ENCODE measurements at places on chromosomes 13 and 19.

- DNase-seq = peak; percentile 2
Measured at GRCh38 chr13:105083992-105084391, 1451.5 kb downstream of the EFNB2 start.

DNA sequence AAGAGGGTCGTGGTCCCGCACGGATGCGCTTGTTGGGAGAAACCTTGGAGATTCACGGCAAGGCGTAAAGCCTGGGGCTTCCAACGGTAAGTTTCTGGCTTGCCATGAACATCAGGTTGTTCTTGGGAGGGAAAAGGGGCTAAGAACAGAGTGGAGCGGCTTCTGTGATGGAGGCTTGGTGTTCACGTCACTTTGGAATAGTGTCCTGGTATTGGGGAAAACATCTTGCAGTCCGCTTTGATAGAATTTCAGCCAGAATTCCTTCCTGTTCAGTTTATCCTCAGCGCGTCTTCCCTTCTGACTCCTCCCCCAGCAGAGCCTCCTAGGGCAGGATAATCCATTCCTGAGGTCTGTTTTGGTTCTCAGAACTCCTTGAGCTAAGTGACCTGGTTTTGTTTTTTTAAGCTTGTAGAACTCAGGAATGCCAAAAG is 2.0 kb downstream of the KCTD15 start:
- no peak for DNase-seq

- no peak for DNase-seq
Measured at GRCh38 chr13:106562301-106562700, 5.6 kb downstream of the ARGLU1 start.

DNA sequence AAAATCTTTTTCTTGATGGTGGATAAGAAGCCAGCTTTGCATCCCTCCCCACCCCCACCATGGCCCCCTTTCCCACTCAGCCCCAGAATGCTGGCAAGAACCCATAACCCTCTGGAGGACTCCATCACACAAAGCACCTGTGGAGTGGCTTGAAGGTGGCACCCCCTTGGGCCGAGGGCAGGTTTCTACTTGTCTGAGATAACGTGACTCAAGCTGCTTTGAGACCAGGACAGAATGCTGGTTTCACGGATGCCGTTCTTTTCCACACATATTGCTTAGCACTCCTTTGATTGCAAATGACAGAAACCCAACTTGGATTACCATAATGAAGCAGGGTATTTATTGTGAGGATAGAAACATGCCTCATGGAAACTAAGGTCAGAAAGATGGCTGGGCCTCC is 82.2 kb downstream of the LACC1 start:
- DNase-seq = no peak

- no peak for DNase-seq
Measured at GRCh38 chr13:61258185-61258584, 157.5 kb downstream of the PCDH20 start.

DNA sequence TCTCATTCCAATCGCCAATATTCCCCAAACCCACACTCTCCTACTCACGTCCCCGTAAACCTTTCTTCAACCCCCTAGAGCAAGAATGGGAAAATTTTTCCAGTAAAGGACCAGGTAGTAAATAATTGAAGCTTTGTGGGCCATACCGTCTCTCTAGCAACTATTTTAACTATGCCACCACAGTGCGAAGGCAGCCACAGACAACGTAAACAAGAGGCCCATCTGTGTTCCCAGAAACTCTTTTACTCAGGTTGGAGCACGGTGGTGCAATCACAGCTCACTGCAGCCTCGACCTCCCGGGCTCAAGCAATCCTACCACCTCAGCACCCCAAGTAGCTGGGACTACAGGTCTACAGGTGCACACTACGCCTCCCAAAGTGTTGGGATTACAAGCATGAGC is 3.0 kb downstream of the DPRX start:
- no peak for DNase-seq

GRCh38 chr19:49512970-49513745 is 697 bp downstream of the FCGRT start:
- DNase-seq = peak; percentile 95

DNA sequence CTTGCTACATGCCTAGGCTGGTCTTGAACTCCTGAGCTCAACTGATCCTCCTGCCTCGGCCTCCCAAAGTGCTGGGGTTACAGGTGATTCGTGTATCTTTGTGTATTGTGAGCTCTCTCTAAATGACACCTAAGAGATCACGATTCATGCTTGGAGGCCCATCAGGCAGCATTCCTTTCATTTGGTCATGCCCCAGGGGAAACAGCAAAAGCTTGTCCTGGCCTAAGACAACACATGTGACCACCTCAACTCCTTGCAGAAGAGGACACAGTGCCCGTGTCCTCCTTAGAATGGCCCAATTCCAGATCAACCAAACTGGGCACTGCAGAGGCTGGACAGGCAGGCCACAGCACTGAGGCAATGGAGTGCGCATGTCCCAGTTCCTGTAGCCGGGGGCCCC is 32.5 kb downstream of the ZC3H4 start:
- DNase-seq = no peak

GRCh38 chr19:33252418-33252962 is 26.8 kb upstream of the SLC7A10 start:
- no peak for DNase-seq

DNA sequence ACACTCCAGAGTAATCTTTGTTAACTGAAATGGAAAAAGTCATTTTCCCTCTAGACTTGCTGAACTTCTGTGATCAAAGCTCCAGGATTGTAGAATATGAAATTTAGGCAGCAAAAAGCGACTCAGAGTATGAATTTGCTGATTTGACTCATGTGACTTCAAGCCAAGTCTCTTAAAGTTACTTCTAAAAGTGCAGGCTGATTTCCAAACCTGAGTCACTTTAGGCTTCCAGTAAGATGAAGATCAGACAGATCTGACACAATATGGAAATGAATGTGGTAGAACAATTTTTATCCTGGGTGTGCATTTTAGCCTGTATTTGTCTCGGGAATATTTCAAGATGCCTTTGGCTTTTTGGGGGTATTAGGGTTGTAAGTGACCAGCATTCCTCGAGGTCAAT is 151.0 kb upstream of the TMTC4 start:
- no peak for DNase-seq

GRCh38 chr13:110006304-110006703 is 219.9 kb upstream of the IRS2 start:
- no peak for DNase-seq

DNA sequence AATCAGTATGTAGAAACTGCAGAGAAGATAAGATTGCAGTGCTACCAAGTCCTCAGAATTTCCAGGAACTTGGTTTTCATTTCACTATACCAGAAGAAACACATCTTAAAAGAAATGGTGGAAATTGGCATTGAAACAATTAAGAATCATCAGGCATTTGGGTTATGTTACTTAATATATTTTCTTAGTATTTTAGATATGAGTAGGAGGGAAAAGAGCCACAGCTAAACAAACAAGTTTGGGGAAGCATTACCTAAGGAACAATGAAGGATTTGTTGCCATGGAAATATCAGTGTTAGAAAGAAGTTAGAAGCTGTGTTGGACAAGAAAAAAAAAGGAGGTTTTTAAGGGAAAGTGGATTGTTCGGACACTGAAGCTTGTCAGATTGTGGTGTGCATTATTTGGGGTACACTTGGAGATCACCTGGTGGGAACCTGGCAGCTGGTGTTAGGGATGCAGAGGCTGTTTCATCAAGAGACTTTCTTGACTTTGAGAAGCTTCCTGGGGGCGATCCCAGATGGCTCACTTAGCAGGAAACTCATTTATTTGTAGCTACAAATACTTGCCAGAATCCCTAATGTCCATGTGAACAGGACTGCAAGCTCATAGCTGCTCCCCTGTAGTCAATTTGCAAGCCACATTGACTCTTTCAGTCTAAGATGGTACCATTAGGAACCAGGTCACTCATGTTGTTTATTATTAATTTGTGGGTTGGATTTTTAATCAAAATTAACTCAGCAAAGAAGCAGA is 246.7 kb downstream of the RFC3 start:
- peak; percentile 19 for DNase-seq

DNA sequence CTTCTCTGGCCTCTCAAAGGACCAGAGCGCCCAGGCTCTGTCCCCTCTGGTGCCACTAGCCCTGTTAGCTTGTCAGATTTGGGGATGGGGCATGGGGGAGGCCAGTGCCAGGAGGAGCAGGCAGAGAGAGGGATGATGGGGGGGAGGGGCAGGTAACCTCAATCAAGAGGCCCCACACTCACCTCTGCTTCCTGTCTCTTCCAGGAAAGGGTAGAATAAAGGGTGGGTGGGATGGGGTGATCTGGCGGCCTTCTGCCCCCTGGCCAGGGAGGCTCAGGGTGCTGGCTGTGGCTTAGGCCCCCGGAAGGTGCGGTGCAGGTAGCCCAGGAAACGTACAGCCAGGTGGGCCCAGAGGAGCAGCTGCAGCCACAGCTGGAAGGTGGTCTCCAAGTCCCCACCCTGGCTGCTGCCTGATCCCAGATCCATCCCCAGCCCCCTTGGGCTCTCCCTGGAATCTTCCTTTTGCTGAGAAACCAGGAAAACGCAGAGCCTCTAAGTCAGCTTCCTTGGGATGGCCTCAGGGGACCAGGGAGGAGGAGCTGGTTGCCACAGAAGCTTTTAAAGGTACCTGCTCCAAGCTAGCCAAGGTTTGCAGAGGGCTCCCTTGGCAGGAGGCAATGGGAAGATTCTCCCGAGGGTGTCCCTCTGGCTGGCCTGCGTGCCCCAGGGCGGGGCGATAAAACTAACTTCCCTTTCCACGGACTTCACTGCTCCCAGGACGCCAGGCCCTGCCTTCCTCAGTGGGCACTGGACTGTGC is 5.3 kb downstream of the PRKACA start:
- peak; percentile 24 for DNase-seq

- DNase-seq = no peak
Measured at GRCh38 chr13:29578300-29579085, 17.0 kb downstream of the SLC7A1 start.

GRCh38 chr13:30153545-30154426 is 153.6 kb downstream of the KATNAL1 start:
- peak; percentile 59 for DNase-seq

DNA sequence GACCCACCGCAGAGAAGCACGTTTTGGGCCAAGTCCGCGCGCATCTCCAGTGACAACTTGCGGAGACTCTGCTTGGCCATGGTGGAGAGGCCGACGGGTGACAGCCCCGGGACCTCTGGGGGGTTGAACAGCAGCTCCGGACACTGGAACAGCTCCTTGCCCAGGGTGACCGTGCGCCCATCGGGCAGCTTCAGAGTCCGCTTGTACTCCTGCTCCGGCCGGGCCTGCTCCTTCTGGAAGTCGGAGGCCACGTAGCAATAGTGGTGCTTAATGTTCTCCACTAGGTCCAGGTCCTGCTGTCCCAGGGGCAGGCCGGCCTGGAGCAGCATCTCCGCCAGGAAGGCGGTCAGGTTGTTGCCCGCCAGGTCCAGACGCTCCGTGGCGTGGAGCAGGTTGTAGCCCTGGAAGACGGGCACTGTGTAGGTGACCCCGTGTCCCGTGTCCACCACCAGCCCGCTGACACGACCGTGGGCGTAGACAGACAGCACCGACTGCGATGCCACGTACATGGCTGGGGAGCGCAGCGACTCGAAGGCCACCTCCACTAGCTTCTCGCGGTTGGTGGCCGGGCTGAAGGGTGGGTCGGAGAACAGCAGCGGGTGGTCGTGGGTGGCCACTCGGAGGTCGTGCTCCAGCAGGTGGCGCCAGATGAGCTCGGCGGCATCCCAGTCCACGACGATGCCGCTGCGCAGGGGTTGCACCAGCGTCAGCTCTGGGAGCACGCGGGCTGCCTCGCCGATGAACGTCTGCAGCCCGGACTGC is 743 bp downstream of the ACTL9 start:
- DNase-seq = no peak

DNA sequence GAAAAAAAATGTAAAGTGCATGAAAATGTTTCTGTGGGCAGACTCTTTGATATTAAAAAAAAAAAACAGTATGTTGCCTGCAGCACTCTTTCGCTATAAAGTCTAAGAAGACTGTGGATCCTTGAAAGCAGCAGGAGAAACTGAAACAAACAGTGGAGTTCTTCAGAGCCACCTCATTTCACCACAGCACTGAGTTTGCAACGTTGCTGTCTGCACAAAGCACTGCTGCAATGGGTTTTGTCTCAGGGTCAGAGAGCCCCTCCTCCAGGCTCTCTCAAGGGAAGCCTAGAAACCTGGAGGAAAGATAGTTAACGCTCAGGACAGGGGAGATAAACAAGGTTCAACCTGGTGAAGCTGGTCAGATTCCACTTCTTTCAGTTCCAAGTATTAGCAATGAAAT is 248.7 kb downstream of the EFNB2 start:
- no peak for DNase-seq

GRCh38 chr19:49848938-49849337 is 2.0 kb upstream of the PTOV1 start:
- DNase-seq = no peak

DNA sequence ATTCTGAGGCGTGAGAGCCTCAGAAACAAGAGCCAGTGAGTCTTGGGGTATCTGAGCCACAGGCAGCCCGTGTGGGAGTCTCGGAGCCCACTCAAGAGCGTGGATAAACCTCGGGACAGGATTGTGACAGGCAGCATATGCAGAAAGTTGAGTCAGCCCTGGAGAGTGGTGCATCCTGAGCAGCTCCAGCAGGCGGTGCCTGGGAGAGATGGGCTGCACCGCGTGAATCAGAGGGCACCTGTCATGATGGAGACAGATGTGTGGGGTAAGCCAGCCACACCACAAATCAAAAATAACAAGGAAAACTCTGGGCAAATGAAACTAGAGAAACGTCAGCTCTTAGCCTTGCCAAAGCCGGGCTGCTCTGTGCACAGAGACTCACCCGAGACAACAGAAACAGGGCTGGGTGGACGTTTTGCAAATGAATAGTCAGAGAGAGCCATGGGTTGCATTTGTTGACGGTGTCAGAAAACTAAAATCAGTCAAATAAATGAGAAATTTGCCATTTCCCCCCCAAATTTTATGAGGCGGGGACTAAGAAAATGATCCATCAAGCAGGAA is 30.0 kb upstream of the POP4 start:
- DNase-seq = no peak

- no peak for DNase-seq
Measured at GRCh38 chr13:39784347-39784746, 128.9 kb downstream of the COG6 start.

GRCh38 chr19:18428787-18429674 is 8.9 kb downstream of the ISYNA1 start:
- peak; percentile 98 for DNase-seq

GRCh38 chr19:38101723-38102122 is 122.3 kb downstream of the DPF1 start:
- no peak for DNase-seq

DNA sequence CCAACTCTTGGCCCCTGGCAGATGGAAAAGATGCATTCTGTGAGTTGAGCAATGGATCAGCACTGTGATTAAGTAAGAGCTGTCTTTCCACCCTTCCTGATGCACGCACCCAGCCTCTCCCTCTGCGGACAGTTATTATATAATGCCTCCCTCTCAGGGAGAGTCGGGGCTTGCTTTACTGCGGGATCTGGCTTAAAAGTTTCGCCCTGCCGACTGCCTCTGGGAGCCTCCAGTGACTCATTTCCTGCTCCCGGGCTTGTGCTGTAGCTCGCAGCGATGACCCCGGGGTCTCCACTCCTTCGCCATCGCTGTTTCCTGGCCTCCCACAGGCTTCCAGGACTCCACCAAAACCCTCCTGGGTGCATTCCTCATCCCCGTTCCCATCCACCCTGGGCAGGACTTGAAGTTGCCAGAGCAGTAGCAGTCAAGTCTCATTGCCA is 107.4 kb upstream of the SLC7A1 start:
- no peak for DNase-seq
